Activated CD8-positive, alpha-beta memory T cell treated with anti-CD3 and anti-CD28 coated beads for 1 hour (primary cell): ENCODE measurements at places on chromosomes 4 and X.

DNA sequence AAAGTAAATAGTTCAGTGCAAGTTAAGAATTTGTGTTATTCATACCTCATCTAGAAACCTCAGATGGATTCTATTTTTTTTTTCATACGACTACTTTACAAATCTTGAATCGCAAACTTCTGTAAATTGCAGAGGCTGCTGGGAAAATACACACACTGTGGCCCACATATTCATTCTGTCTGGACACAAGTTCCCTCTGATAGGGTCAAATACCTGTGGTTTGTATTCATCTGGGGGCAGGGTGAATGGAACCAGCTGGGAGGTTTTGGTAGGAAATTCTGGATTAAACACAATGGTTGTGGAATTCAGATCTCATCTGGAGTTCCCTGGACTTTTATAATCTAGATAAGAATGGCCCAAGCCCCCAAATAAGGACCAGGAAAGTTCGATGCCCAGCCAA, 56.2 kb downstream of the SPATA18 start:
- DNase-seq = no peak

GRCh38 chr4:98928131-98928504, 815 bp downstream of the EIF4E start:
- peak; percentile 37 for DNase-seq

DNA sequence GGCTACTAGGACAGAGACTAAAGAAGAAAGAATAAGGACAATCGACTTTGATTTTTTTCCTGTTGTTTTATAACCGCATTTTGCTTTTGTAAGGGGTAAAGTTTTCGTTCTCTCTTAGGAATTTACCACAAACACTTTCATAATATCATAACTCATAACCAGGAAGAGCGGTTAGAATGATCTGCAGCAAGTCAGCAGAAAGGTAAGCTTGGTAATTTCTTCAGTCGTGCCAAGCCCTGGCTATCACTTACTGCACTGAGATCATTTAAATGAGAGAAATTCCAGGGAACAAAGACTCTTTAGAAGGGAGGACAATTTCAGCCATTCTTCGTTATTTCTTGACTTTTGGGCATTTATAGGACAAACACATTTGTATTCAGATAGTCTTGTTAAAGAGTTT, 258.1 kb downstream of the UNC5C start:
- no peak for DNase-seq

DNA sequence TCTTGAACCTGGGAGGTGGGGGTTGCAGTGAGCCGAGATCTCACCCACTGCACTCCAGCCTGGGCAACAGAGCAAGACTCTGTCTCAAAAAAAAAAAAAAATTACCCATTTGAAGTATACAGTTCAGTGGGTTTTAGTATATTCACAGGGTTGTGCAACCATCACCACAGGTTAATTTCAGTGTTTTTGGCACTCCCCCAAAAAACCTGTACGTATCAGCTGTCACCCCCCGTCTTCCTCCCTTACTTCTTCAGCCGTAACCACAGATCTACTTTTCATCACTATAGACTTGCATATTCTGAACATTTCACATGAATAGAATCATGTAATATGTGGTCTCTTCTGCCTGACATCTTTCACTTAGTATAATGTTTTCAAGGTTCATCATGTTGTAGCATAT, 11.7 kb upstream of the PTTG2 start:
- no peak for DNase-seq

DNA sequence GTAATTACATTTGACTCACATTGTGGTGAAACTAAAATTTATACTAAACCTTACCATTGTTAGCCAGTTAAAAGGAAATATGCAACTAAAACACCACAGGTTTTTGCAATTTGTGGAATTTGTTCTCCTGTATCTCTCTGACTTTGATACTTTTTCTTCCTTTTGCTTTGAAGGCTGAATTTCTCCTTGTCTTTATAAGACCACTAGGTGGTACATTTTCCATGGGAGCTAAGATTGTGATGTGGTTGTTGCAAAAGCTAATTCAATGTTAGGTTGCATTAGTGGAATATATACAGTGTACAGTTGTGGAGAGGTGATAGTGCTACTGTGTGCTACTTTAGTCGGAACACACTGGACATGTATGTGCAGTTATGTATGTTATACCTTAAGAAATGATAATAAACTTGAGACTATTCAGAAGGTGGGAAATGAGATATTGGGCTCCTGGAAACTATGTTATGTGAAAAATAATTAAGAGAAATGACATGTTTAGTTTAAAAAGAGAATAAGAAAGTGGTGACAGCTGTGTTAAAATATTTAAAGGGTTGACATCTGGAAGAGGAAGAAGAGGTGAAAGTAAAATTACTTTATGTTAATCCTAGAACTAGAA, 70.3 kb downstream of the ARL9 start:
- DNase-seq = no peak
